Activated naive CD4-positive, alpha-beta T cell (primary cell): ENCODE measurements at places on chromosomes 1 and 21.

DNA sequence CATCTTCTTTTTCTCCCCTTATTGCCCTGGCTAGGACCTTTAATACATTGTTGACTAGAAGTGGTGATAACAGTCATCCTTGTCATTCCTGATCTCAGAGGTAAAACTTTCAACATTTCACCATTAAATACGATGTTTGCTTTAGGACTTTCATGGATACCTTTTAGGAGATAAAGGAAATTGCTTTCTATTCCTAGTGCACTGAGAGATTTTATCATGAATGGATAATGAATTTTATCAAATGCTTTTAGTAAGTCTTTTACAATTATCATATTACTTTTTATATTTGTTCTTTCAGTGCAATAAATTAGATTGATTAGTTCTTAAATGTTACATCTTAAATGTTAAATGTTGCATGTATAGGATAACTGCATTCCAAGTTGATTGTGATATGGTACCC lies 147.2 kb upstream of the SERTAD4 start:
- DNase-seq = no peak

GRCh38 chr1:86448670-86449069 lies 20.1 kb upstream of the CLCA1 start:
- no peak for DNase-seq

GRCh38 chr21:33854604-33855003 lies 61.0 kb downstream of the ATP5PO start:
- no peak for DNase-seq

DNA sequence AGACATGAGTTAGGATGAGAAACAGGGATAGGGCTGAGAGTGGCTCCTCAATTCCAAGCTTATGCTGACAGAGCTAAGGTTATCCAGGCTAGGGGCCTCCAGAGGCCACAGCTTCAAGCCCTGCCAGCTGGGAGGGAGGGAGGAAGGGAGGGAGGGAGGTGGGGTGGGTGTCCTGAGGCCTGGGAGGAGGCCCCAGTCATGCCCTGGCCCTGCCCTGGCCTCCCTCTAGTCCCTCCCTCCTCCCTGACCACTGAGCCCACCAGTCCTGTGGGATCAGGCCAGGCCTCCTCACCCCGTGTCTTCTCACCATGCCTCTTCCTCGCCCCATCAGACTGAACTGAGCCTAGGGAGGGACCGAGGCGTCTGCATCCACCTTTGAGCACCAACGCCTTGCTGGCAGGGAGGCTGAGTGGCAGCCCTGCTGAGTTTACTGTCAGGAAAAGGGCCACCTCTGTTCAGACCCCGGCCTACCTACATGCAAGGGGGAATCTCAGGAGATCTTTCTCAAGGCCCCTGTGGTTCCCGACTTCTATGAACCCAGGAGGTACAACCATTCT lies 116.1 kb downstream of the NPHP4 start:
- no peak for DNase-seq

GRCh38 chr1:185670187-185670627 lies 64.0 kb upstream of the HMCN1 start:
- DNase-seq = peak; percentile 46

DNA sequence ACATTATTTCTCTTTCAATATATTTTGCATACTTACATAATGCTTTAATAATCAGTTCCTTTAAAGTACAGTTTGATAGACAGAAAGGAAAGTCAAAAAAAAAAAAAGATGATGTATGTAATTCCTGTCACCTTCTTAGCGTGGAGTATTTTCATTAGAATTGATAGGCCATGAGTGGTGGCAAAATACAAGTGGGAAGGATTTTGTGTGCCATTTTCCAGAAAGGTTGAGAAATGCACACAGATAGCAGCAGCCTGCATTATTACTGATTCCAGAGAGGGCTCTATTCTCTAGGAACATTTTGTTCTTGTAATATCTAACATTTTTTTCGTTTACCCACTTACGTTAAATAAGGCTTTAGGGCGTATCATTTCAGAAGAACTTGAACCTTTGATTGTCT lies 475.6 kb downstream of the DSCAM start:
- no peak for DNase-seq

DNA sequence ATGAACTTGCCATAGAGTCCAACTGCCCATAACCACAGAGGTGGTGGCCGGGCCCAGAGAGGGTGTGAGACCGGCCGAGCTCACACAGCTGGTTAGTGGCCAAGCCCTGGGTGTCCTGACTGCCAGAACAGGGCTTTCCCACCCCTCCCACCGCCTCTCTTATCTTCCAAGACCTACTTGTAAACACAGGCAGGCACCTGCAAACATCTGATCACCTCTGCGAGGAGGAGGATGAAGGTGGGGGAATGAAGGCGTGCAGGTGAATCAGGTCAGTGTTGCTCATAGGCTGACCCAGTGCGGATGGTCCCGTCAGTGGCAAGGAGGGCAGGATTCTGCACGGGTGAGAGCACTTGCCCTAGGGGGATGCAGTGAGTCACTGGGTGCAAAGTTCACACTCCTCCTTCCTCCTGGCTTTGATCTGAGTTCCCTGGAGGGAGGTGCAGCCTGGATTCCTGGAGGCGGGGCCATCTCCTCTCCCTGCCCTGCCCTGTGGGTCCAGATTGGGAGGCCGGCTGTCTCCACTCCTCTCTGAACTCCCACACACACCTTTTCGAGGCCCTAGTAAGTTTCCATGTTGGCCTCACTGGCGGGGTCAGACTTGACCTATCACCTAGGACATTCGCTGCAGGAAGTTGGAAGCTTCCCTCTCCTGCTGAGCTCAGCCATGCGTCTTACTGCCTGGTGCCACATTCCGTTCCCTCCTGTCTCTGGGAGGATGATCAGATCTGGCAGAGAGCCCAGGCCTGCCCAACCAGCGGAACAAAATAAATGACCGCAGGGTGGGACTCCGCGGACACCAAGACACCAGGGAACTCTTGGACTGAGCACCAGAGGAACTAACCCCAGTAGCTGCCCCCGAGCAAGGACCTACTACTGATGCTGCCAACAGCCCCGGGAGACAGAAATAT lies 7.3 kb downstream of the UQCRHL start:
- no peak for DNase-seq

DNA sequence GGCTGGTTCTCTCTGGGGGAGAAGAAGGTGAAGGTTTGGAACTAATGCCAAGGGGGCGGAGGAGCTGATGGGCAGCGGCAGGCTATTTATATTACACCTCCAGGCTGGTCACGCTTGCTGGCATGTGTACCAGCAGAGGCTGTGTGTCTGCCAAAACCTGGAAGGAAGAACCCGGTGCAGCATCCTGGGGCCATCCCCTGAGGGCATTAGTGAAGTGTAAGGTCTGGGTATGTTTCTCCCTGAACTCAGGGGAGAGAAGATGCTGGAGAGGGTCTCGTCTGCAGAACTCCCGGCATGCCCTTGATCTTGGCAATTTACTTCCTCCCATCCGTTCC lies 5.3 kb downstream of the DISP3 start:
- DNase-seq = no peak

GRCh38 chr1:27658951-27659496 lies 13.0 kb downstream of the IFI6 start:
- no peak for DNase-seq

- no peak for DNase-seq
These were observed 20.6 kb downstream of the TUT4 start for GRCh38 chr1:52532247-52532646.

DNA sequence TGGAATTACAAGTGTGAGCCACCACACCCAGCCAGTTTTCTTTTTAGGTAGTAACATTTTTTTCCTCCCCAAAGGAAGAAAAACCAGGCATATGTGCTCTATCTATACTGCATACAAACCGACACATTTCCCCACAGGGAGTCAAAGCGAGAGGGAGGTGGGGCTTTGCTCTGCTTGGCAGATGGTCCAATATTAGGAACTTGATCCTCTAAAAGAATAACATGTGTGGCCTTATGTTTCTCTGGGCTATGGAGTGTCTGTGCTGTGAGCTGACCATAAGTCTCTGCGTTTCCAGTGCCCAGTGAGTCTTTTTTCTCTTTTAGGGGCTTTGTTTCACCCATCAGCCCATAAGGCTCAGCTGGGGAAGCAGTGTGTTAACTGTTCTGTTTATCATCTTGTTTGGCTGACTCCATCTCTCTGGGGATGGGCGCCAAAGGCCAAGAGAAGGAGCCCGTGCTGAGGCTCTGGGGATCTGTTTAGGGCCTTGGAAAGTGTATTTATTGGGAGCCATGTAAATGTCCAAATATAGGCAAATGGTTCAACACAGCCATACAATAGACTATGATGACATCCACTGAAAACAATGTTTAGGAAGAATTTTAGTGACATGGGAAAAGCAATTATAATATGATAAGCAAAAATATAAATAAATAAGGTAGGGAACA lies 20.2 kb downstream of the LMOD1 start:
- no peak for DNase-seq

- DNase-seq = peak; percentile 39
These were observed 5.5 kb downstream of the TNFRSF25 start for GRCh38 chr1:6460301-6461050.

GRCh38 chr1:169259816-169260215 lies 107.8 kb downstream of the NME7 start:
- DNase-seq = no peak
